ENCODE measurements at places on chromosomes 16 and 17. TPM values are rescaled to one million over a fixed set of nuclear protein-coding genes. Genes with fewer than 3 reads are reported as not detected.

GRCh38 chr17:36980280-36980761 is 31.6 kb downstream of the AATF start:
- DNase-seq, result no peak

DNA sequence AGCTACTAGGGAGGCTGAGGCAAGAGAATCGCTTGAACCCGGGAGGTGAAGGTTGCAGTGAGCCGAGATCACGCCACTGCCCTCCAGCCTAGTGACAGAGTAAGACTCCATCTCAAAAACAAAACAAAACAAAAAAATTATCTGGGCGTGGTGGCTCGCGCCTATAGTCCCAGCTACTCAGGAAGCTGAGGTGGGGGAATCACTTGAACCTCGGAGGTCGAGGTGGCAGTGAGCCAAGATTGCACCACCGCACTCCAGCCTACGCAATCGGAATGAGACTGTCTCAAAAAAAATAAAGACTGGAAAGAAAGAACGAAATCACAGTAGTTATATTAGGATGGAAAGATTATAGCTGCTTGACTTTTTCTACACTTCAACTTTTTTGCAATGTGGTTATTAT is 18.9 kb downstream of the COG1 start:
- no peak for DNase-seq

- DNase-seq, result no peak
Measured at GRCh38 chr17:8188263-8188839, 1.6 kb downstream of the BORCS6 start.

DNA sequence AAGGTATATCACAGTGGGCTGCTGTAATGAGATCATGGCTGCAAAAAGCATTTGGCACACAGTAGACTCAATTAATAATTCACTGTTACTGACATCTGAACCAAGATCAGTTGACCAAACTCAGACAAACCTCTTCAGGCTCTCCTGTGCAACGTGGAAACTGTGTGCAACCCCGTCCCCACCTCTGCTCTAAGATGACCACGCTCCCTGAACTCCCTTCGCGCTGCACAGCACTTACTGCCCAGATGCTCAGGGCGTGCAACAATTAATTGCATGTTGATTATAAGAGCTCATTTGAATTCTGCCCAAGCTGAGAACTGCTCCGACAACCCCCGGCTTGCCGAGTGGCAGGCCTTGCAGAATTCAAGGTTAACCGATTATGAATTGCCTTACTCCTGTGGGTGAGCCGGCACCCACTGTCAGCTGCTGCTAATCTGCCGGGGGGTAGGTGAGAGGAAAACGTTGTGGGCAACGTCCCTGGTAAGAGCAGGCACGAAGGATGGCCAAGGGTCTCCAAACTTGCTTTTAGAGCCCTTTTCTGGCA is 1.3 kb upstream of the GSG1L start:
- DNase-seq, result no peak

DNA sequence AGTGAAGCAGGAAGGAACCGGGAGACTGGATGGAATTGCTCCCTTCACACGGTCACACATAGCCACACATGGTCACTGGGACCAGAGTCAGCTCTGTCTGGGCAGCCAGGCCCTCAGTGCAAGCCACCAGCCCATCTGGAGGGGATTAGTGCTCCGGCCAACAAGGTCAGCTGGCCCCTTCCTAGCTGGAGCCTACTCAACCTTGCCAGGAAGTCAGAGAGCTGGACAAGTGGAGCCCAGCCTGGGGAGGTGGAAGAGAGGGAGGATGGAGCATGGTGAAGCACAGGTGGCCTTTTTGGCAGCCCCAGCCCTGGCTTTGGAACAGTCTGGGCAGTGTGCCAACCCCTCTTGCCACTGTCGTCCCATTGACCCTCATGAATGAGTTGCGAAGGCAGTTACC is 3.7 kb upstream of the CACNA1G start:
- no peak for DNase-seq

DNA sequence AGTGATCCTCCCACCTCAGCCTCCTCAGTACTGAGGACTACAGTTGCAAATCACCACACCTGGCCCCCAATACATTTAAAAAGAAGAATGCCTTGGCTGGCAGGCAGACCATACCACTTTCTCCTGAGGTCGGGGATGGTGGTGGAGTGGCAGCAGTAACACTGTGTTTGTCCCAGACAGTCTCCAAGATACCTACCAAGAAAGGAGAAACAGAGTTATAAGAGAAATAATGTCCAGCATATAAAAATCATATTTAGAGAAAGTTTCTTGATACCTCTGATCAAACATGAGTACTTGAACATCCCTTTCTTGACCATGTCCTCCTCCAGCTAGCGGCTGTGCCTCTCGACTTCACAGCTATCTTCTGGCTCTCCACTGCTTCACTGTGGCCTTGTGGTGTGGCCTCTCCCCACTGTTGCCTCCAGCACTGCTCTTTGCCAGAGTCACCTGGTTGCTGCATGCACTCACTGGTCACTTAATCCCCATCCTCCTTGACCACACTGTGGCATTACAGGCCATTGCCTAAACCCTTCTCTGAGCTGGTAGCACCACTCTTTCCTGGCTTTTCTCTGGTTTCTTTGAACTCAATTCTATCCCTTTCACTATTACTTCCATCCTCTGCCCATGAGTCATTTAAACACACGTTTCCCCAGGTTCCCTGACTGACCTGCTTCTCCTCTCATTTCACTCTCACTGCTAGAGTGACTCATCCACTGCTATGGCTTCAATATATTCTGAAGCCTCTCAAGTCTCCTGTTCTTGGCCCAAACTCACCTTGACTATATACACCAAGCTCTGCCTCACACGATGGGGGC is 45.2 kb downstream of the XPO6 start:
- no peak for DNase-seq

- no peak for DNase-seq
Measured at GRCh38 chr17:4901108-4901647, 1.7 kb downstream of the CHRNE start.

Gene NME2
- total RNA-seq, result 566 TPM

Gene TBC1D3K
- total RNA-seq, result not detected

Gene CD300LB
- total RNA-seq, result not detected

All from breast epithelium (tissue), 4 donors.